DND-41 (cell line): ENCODE measurements at places on chromosomes 7 and 10.

- no peak for DNase-seq
Observed at GRCh38 chr10:118737603-118738302, 17.0 kb downstream of the CACUL1 start.

GRCh38 chr7:117808341-117808757 is 64.9 kb downstream of the CTTNBP2 start:
- DNase-seq, result no peak

- no peak for DNase-seq
Observed at GRCh38 chr10:131168238-131168875, 143.2 kb downstream of the TCERG1L start.

GRCh38 chr10:80612261-80612660 is 74.6 kb downstream of the SH2D4B start:
- no peak for DNase-seq

GRCh38 chr10:61346796-61347413 is 106.3 kb downstream of the TMEM26 start:
- no peak for DNase-seq

GRCh38 chr10:105840288-105840770 is 1199.2 kb downstream of the SORCS3 start:
- no peak for DNase-seq

- DNase-seq, result no peak
Observed at GRCh38 chr7:101395376-101395775, 32.7 kb downstream of the COL26A1 start.

DNA sequence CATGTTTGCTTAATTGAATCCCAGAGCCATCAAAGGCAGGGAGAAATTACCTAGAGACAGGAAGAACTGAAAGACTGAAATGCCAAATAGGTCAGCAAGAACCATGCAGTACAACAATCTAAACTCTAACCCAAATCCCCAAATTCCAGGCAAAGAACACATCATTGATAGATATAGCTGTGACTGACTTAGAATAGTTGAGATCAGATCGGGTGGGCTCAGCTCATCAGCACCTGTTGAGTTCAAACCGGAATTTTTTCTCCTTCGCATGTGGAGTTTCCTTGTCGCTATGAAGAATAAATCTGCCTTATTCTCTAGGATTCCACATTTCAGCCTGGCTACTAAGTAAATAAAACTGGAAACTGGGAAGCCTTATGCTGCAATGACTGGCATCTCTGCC is 1.4 kb downstream of the ANKMY2 start:
- no peak for DNase-seq

DNA sequence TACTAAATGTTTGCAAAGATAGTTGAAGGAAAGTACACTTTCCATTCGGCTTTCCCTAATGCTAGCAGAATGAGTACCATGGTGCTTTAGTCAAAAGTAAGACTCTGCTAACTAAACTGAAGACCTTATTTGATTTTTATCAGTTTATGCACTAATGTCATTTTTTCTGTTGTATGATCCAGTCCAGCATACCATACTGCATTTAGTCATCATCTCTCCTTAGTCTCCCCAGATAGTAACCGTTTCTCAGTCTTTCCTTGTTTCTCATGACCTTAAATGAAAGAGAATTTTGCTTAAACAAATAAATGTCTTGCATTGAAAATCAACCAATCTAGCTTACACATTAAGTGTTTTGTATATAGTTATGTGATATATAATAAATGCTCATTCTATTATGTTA is 529.5 kb upstream of the SEMA3D start:
- no peak for DNase-seq

DNA sequence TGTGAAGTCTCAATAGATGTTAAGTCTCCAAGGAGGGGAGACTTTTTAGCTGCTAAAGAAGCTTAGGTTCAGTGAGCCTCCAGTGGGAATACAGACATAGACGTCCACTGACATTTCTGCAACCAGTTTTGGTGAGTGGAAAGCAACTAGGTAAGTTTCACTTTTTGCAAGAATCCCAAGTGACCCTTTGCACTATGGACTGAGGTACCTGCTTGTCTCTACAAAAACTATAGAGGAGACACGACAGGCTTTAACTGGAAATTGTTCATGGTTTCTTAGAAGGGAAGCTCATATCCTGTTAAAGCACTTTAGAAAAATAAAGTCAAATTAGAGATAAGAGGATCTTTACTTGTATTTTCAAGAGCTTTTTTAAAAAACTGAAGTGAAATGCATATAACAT is 38.6 kb downstream of the GBF1 start:
- DNase-seq, result no peak

- DNase-seq, result no peak
Observed at GRCh38 chr7:50538478-50538877, 26.7 kb downstream of the DDC start.

GRCh38 chr7:138975343-138976104 is 5.7 kb downstream of the KIAA1549 start:
- DNase-seq, result no peak

DNA sequence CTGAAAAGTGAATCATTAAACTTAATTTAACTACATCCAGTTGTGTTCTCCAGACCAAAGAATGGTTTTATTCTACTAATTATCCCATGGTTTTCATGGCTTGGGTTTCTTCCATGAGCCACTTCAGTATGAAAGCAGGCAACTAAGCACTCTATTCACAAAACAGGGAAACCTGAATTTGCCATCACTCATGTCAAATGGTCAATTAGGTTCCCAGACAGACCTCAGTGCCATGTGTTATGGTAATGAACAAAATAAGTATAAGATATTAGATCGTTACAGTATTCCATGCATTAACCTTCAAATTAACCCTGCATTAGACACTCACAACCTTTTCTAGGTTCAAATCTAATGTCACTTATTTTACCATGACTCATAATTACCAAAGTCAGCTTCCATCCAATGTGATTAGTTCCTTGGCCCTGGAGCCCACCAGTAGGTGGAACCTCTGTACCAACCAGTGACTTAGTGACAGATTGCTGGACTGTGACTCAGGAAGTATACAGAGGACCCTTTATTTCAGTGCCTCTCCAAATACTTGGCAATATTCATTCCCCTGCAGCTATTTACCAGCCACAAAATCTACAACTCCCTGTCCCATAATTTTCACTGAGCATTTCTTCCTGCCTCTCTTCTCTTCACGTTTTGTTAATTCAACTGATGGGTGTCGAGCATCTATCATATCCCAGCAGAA is 1270.2 kb upstream of the SORCS1 start:
- no peak for DNase-seq

DNA sequence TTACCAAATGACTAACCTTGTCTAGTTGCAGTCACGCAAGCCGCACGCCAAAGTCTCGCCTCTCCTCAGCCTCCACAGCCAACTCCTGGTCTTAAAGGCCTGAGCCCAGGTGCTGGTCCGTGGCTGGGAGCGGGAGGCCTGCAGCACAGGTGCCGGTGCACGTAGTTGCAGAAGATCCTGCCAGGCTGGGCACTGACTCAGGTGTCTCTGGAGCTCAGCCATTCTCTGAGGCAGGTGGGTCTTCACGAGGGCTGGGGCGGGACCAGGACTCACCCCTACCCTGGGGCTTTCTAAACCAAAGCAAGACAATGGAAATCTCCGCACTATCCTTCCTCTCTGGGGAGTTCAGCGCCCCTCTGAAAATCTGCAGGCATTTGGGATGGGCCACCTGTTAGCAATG is 216.4 kb downstream of the MLLT10 start:
- no peak for DNase-seq

DNA sequence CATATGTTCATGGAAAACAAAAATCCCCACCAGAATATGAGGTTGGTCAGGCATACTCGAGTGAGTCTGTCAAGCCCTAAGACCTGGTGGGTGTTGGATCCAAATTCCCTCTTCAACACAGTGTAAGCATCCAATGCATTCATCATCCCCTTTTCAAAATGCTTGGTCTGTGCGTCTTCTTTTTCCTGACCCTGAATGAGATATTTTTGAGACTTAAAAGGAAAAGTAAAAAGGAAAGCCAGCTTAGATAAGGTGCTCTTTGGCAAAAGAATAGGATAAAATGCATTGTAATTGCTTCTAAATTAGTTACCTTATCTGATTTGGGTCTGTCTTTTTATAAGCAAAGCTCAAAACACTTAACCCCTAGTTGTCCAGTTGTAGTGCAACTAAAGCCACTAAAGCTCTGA is 331.5 kb downstream of the PTEN start:
- DNase-seq, result no peak

DNA sequence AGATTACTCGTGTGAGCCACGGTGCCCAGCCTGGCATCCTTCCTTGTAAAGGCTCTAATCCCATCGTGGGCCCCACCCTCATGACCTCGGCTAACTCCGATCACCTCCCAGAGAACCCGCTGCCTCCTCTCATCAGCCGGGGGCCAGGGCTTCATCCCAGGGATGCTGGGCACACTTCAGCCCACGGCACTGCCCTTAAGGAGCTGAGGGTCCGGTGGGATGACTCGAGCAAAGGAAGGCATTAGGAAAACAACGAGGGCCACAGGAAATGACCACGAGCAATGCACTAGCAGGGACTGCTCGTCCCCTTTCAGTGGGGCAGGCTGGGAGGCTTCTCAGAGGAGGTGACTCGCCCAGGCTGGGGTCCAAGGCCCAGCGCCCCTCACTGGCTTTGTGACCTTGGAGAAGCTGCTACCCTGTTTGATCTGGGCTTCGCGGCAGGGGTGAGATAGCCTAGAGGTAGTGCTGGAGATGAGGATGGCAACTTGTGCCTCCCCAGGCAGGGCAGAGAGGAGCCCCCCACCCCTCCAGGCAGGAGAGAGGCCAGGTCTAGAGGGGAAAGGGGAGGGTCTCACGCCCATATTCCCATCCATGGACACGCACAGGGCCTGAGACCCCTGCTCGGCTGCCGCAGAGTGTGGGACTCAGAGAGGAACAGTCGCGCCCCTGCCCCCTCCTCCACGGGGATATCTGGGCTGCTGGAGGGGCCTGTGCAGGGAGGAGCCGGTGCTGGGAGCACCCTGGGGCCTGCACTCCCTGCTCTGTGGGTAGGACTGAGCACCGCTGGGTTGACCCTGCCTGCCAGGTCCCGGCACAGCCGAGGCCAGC is 26.8 kb downstream of the ELFN1 start:
- no peak for DNase-seq

DNA sequence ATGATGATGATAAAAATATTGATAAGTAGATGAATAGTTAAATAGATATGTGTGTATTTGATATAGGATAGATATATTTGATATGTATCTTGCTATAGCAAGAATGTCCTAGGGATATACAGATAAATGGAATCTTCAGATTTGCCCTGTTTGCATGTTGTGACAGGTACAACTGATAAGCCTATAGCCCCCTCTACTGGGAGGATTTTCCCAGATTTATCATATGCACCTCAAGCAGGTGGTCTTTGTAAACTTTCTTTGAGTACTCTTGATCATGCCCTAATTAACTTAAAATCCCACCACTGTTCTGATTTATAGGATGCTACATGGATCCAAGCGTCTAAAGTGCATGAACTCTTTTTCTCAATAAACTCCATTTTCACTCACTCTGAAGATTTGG is 1050.7 kb downstream of the SORCS3 start:
- DNase-seq, result no peak

GRCh38 chr10:75358835-75359421 is 42.6 kb downstream of the ZNF503 start:
- no peak for DNase-seq

DNA sequence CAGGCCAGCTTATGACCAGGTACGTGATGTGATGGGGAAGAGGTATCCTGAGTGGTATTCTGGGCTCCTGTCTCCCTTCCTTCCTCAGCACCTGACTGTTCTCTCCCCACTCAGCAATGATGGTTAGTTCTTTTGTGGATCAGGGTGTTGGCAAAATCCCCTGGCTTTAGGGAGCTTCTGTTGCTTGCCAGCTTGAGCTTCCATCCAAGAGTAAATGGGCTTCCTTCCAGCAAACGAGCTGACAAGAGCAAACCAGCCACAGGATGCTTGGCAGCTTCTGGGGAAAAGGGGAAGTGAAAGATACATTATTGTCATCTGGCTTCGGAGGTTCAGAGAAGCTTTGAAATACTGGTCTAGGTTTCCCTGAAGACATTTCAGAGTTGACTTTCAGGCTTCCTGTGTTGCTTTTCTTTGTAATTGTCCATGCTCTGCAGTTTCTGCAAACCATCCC is 5.2 kb downstream of the DUSP5 start:
- DNase-seq, result no peak

- DNase-seq, result no peak
Observed at GRCh38 chr10:34423673-34424625, 391.1 kb downstream of the PARD3 start.

DNA sequence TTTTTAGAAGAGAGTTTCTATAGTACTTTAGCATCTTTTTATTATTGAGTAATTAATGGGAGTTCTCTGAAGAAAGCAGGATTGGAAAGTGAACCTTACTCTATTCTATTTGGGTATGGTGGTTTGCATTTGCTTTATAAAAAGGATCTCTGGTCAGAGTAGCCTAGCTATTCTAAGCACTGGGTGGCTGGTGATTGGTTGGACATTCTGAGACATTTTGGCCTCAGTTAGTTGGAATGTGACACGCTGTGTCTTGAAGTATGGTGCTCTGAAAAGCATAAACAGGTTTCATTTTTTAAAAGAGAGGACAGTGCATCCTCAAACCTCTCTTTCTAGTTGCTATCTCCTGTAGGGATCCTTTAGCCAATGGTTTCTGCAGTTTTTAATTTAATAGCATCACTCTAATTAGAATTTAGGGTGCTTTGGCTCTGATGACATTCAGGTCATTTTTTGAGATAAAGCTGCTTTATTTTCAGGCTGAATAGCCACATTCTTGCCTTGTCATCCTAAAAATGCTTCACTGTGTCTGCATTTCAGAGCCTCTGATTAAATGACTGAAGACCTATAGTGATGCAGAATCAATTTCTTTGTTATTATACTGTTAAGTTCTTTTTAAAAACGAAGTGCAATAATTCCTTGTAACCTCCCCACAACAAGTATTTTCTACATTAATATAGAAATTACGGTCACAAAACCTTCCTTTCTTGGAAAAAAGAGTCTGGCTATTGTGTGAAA is 20.6 kb downstream of the TMEM178B start:
- no peak for DNase-seq

GRCh38 chr10:62788861-62789467 is 15.6 kb upstream of the ADO start:
- no peak for DNase-seq

- no peak for DNase-seq
Observed at GRCh38 chr10:11245095-11245479, 227.4 kb downstream of the CELF2 start.

GRCh38 chr10:66329147-66329546 is 596.7 kb upstream of the LRRTM3 start:
- DNase-seq, result no peak

- DNase-seq, result no peak
Observed at GRCh38 chr10:26022831-26023230, 88.8 kb downstream of the MYO3A start.

GRCh38 chr10:87093632-87094372 is 841 bp downstream of the GLUD1 start:
- DNase-seq, result peak; percentile 76
